ENCODE measurements at places on chromosomes 11 and 22.

- DNase-seq: no peak
Measured at GRCh38 chr11:67310246-67311050, 7.1 kb downstream of the SSH3 start.

- peak; percentile 42 for DNase-seq
Measured at GRCh38 chr22:29202212-29203192, 3.2 kb upstream of the EMID1 start.

DNA sequence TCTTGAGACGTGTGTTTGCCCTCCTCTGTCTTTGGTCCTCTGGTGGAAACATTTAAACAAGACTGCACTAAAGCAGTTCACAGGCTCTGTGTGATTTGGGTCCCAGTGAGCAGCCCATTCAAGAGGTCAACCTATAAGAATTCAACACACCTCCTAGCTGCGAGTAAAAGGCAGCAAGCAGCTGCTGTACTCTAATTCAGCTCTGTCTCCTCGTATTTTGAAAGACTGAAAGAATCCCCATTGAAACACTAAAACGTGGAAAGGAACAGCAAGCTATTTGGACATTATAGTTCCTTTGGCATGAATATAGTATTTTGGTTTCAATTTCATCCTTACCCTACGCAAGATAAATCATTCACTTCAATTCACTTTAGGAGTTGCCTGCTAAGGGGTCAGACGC is 1046.7 kb downstream of the DLG2 start:
- no peak for DNase-seq

- DNase-seq: no peak
Measured at GRCh38 chr11:112132737-112133136, 31.2 kb downstream of the IL18 start.

DNA sequence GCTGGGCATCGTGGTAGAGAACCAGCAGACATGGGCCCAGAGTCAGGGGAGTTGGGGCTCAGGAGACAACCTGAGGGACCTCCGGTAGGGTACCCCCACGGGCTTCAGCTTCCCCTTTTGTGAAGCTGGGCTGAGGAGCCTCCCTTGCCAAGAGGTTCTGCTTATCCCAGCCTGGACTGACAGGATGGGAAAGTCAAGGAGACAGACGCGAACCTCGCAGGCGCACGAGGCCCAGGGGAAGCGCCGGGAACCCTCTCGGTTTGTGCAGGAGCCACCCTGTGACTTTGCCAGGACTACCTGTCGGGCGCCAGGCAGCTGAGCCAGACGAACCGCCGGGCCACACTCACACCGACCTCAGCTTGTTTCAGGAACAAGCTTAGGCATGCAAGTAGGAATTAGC is 566.1 kb downstream of the BRD1 start:
- DNase-seq: no peak

GRCh38 chr11:19392321-19392720 is 151.6 kb upstream of the E2F8 start:
- DNase-seq: no peak

DNA sequence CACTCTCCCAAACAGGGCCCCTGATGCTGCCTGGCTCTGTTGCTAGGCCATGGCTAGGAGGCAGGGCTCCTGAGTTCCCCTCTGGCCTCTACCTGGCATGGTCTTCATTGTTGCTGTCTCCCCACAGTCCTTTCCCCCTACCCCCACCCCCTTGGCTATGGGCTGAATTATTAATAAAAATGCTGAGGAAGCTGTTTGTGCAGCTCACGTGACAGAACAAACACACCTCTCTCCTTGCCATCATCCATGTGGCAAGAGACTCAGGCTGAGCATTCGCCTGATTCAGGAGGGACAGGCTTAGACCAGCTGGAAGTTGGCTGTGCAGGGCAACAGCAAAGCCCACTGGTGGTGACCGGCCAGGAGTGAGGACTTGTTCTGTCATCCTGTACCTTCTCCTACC is 4.2 kb upstream of the SYT7 start:
- no peak for DNase-seq

GRCh38 chr22:36562261-36562835 is 33.4 kb upstream of the EIF3D start:
- DNase-seq: no peak

- DNase-seq: no peak
Measured at GRCh38 chr11:124570160-124570559, 363 bp downstream of the OR8A1 start.

DNA sequence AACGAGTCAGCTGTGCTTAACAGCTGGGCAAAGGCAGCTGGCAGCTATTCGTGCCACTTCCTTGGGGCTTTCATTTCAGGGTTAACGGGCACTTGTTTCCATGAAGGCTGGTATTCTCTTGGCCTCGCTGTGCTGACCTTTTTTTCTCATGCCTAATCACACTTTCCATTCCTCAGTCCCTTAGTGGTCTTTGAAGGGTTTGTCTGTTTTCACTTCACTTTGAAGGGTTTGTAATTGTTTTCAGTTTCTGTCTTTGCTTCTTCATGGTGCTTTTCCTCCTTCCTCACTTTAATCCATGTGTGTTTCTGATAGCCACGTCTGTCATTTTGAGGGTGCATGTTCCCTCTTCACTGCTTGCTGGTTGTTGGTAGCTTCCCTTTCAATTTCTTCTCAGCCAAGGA is 24.6 kb downstream of the PPIL2 start:
- DNase-seq: no peak

- DNase-seq: no peak
Measured at GRCh38 chr11:89184021-89184420, 6.3 kb downstream of the TYR start.

- peak; percentile 6 for DNase-seq
Measured at GRCh38 chr11:60924110-60924905, at the start of gene TMEM132A. TMEM132A (plus strand) TSS chr11:60924460; CDS start chr11:60924634, 174 bp downstream.

- no peak for DNase-seq
Measured at GRCh38 chr11:80937842-80938241, 1497.0 kb upstream of the TENM4 start.

GRCh38 chr22:17370766-17371432 is 1.6 kb downstream of the CECR2 start:
- DNase-seq: no peak

GRCh38 chr11:21110415-21110814 is 441.0 kb downstream of the NELL1 start:
- DNase-seq: no peak

DNA sequence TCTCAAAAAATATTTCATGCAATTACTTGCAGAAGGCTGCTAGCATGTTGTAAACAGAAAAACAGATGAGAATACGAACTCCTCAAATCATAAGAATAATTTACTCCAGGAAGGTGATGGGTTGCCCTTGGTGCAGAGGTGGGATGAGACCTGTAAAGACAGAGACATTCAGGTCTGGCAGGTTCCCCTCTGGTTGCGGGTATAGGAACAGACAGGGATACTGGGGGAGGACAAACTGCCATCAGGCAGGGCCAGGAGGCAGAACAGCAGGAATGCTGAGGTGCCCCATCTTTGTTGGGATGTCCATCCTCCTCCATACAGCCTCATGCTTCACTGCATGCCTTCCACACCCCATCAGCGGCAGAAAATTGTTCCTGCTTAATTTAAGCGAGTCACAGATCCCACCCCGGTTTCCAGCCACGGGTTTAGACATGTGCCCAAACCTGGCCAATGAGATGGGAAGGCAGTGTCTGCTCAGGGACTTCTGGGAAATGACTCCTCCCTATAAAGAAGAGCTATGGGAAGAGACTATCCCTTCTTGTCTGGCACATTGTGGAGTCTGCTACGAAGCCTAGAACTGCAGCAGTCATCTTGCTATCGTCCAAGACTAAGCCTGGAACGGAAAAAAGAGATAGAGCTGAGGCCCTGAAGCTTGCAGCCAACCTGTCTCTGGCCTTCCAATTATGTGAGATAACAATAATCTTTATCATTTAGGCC is 23.1 kb upstream of the IRAG1 start:
- DNase-seq: no peak

DNA sequence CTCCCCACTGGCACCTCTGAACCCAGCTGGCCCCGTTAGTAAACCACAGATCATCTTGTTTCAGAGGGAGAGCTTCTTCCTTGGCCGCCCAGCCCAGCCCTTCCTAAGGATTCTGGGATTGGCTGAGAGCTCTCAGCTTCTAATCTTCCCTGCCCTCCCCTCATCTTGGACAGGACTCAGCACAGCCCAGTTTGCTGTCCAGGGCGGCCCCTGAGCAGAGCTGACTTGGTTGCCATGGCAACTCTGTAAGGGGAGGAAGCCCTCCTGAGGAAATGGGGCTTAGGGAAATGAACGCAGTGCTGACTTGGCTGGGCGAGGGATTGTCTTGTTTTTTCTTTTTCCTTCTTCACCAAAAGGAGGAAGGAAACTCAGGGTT is 4.6 kb downstream of the APOL4 start:
- no peak for DNase-seq

GRCh38 chr11:93072229-93072914 is 102.9 kb downstream of the MTNR1B start:
- no peak for DNase-seq

- no peak for DNase-seq
Measured at GRCh38 chr11:47607380-47607779, 13.2 kb upstream of the C1QTNF4 start.

- no peak for DNase-seq
Measured at GRCh38 chr11:126407101-126407521, 51.6 kb downstream of the ST3GAL4 start.

DNA sequence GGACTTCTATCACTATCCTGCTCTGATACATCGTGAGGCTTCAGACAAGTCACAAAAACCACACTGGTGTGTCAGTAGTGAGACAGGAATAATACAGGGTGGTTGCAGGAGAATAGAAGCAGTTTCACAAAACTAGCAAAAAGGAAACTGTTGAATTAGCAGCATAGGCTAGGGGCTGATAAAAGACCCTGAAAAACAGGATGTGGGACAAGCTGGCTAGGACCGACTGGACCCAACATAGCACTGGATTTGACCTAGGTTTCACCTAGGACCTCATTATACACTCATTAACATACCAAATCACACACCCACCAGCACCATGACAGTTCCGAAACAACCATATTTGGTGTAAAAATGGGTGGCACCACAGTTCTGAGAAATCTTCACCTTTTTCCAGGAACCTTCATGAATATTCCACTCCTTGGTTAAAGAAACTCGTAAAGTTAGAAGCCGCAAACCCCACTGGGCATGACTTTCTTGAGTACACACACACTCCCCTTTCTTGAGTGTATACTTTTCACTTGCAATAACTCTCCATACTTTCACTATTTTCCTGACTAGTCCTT is 76.2 kb downstream of the SLC1A2 start:
- DNase-seq: peak; percentile 43

- DNase-seq: no peak
Measured at GRCh38 chr11:66815646-66816045, 27.6 kb upstream of the RCE1 start.

DNA sequence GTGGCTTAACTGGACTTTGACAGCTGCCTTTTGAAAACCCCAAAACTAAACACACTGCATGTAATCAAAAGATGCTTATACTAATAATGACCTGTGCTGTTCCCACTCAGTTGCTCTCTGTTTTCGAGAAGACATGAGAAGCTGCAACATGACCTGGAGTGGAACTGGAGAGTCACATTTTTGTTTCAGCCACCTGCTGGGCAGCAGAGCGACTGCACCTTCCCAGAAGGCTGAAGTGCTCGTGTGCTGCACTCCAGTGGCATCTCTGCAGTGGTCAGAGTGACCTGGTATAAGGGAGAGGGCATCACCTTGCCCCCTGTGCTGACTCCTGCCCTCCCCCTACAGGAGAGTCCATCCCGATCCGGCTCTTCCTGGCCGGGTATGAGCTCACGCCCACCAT is 8.6 kb downstream of the THYN1 start:
- DNase-seq: no peak

GRCh38 chr11:12205330-12205729 is 94.9 kb downstream of the MICAL2 start:
- no peak for DNase-seq

DNA sequence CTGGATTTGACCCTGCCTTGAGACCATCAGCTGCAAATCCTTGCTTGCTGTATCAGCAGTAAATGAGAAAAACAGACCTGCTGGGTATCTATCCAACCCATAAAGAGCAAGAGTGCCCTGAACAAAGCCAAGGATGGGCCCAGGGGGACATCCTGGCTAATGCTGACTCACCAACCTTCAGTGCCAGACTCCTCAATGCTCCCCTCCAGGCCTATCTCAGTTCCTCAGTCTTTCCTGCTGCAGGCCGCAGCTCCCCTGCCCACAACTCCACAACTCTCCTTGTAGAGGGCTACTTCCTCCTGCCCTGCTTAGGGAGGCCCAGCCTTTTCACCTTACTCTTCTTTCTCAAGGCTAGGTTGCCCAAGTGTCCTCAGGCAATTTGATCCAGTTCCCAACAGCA is 2.6 kb downstream of the LAMTOR1 start:
- no peak for DNase-seq
